ENCODE measurements at places on chromosomes 3 and 15. TPM values are rescaled to one million over a fixed set of nuclear protein-coding genes. Genes with fewer than 3 reads are reported as not detected.

- DNase-seq = no peak
These were observed 266.9 kb upstream of the SLCO3A1 start for GRCh38 chr15:91586560-91586959.

- no peak for DNase-seq
These were observed 13.0 kb downstream of the PHLDB2 start for GRCh38 chr3:111871809-111872623.

DNA sequence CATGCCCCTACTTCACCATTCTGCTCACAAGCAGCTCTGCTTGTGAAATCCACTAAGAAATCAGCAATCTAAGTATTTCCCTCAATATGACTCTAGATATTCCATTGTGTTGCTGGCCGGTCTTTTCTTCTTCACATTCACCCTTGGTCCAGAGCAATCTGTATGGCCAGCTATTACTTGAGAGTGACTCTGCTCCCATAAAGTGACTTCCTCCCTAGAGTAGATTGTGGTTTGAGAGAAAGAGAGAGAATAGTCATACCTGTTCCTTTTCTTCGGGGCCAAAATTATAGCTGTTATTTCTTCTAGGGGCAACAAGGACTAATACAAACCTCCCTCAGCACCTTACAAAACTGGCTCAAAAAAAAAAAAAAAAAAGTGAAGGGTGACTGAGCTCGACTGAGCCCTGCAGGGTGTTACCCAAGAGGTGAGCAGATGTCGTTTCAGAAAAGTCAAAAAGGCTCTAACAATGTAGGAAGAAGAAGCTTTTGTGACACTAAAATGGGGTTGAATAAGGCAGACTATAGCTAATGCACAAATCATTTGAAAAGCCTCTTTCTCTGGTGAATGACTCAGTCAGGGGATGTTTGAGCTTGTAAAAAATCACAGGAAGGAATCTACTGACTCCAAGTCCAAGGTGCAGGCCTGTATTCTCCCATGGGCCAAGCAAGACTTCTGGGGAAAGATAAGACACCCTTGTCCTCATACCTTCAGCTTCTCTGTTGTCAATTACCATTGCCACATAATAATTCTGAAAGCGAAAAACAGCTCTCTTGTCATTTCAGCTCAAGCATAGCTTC is 161.0 kb upstream of the SLC24A5 start:
- DNase-seq = no peak

ADCY5 gene
- 1.3 TPM for total RNA-seq

HTR3E gene
- total RNA-seq = not detected

DNA sequence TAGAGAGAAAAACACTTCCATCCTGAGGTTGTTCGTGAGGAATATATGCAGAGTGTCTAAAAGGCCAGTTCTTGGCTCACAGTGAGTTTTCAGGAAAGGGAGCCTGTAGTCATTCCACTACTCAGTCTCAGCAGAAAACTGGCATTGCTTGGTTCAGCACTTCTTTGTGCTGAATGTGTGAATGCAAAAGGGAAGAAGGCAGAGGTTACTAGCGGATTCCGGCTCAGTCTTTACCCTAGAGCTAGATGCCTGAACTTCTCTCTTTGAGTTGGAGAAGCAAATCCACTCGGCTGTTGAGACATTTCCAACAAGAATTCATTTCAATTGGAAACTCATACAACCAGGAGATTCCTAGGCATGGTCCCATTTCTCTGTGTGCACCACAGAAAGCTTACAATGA is 23.1 kb upstream of the FRMD4B start:
- peak; percentile 33 for DNase-seq

- no peak for DNase-seq
These were observed 9.5 kb downstream of the COPS2 start for GRCh38 chr15:49145651-49146609.

SCN5A gene
- total RNA-seq = 0.42 TPM

DNA sequence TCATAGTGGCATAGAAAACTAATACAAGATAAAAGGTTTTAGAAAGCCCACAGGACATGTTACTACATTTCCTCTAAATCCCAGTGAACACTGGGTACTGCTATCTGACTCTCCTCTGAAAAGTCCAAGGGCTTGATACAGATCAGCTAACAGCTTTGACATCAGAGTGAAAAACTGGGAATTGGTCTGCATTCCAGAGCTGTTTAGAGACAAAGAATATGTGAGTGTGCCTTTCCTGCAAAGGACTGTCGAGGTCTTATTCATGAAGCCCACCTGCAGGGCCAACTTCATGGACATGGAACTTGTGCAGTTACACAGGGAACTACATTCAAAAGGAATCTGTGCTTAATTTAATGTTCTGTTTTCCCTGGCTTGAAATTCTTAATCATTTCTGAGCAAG is 5.2 kb upstream of the TMCO5A start:
- DNase-seq = no peak

DNA sequence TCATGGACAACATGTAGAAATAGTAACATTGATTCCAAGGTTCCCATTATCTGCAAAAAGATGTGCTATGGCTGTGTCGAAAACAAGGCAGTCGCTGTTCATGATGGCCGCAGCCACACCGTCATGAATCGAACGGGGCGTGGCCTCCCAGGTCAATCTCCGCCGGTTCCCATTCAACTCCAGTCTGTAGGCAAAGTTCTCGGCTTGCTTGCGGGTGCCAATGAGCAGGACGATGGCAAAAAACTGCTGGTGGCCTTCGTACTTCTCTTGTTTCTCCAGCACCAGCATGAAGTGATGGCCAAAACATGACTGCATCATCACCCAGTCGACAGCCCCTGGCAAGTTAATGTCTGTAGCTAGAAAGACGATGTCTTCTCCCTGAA is 20.8 kb downstream of the SIAH2 start:
- DNase-seq = no peak

- no peak for DNase-seq
These were observed 30.1 kb downstream of the SUCNR1 start for GRCh38 chr3:151903501-151903991.

SH3BP5 gene
- 13.3 TPM for total RNA-seq

- peak; percentile 96 for DNase-seq
These were observed 100.0 kb upstream of the IGF1R start for GRCh38 chr15:98548139-98548971.

- no peak for DNase-seq
These were observed 29.7 kb downstream of the TCF12 start for GRCh38 chr15:56948000-56948763.

- no peak for DNase-seq
These were observed 82.4 kb downstream of the EBLN2 start for GRCh38 chr3:73143821-73144237.

GRCh38 chr3:67090474-67090873 is 92.4 kb downstream of the KBTBD8 start:
- no peak for DNase-seq

GRCh38 chr3:106068795-106069194 is 200.0 kb upstream of the CBLB start:
- DNase-seq = peak; percentile 33

KIF7 gene
- total RNA-seq = 1.5 TPM

DNA sequence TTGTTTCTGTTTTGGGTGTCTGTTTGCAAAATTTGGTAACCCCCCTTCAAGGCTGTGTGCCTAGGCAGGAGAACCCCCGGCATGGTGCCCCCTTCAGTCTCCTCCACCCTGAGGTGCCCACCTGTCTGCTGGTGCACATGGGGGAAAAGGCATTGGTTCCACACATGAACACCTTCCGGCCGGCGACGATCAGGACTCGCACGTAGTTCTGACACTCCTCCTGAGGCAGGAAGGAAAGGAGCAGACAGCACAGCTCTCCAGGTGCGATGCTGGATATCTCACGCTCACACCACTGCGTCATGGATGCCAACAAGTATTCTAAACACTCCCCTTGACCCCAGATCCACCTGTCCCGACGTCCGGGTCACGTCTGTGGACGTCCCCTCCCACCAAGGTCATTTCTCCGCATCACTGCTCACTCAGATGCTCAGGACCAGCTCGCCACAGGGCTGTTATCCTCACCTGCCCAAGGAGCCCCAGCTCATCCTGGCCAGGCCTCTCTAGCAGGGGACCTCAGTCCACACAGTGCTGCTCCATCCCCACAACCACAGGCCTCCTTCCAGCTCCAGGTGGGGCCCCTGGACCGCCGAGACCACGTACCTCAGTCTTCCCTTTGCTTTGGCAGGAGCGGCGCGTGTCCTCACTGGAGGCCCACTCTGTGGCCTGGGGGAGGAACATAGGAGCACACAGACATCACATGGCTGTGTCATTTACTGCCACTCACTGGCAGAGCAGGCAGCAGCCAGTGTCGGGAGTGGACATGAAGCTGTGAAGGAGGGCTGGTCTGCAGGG is 99.0 kb downstream of the SEMA5B start:
- no peak for DNase-seq

DNA sequence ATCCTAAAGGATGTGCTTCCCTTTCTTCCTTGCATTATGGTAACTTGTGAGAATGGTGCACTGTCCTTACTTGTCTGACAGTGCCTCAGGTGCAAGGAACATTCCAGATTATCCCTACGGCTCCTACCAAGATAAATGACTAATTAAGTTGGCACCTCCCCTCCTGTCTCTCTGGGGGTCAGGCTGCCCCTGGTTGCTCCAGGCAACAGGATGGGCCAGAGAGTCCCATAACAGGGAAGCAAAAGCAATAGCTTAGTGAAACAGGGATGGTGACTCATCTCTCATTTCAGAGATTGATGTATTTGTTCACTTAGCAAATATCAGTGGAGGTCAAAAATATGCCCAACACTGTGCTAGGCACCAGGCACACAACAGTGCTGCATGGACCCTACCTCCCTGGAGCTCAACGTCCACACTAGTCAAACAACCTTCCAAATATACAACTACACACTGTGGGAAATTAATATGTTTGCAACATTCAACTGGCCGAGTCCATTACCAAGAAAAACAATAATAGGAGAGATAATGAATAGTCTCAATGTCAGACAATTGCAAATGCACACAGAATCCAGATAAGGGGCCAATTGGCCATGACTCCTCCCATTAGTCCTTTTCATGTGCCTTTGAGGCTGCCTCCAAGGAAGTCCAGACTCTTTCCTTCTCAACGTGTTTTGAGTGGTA is 249.0 kb downstream of the TLE3 start:
- DNase-seq = no peak

DNA sequence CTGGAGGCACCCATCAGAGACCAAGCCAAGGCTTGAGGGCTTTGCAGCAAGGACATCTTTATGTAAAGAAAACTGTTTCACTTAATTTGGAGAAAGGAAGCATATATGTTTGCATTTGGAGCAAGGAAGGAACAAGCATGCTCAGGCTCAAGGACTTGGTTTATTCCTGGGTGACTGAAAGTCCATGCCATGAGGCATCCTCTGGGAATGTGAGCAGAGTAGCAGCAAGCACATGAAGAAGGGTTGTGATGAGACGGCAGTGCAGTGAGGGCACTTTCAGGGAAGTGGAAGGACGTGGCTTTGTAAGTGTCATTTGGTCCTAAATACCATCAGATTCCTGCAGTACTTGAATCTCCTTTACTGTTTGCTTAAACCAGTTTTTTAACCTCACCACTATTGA is 26.8 kb downstream of the POLG start:
- no peak for DNase-seq

EFCAB12 gene
- total RNA-seq = not detected

DNA sequence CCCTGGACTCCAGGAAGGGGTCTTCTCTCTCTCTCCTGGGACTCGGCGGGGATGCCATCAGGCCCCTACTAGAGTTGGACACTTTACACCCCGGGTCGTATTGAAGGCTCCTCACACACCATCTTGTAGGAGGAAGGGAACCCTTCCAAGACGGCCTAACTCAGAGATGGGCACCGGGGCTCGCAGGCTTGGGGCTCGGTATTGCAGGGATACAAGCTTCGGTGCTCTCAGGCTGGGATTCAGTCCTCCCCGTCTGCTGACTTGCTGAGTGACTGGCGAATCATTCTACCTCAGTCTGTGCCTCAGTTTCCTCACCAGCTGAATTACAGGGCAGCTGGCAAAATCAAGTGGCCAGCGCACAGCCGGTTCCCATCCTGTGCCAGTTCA is 419 bp upstream of the CALML4 start:
- no peak for DNase-seq

DNA sequence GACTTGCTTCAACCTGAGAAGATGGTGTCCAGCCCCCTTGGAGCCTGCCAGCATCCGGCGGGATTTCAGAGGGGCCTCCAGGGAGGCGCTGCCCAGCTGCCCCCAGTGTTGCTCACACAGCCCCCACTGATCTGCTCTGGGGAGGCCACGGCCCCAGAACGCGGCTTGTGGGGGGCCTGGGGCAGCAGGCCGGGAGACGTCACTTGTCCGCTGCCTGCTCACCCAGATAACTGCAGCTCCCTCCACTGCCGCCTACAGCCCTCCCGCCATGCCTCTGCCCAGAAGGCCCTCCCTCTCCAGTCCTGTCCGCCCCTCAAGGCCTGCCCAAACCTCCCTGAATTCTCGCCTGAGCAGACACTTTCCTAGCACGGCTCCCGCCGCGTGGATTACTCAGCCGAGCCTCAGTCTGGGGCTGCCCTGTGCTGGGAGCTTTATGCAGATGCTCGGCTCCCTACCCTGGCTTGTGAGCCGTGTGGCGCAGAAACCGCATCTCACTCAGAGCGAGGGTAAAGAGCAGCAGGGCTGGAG is 17.2 kb upstream of the ADIPOQ start:
- DNase-seq = peak; percentile 84

- no peak for DNase-seq
These were observed 3.6 kb upstream of the A4GNT start for GRCh38 chr3:138135833-138136194.

DNA sequence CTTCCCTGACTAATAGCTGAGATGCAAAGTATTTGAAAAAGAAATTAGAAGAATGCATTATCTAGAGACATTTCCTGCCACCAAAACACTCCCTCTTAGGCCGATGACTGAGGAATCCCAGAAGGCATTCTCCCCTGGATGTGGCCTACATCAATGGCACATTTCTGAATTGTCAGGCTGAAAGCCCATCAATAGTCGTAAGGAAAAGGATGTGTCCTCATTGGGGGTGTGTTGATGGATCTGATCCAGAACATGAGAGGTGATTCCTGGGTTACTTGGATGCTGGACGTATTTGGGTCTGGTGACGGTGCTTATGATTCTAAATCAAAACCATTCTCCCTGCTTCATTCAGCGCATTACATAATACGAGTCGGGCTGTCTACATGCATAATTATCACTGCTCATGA is 216.9 kb upstream of the CDIN1 start:
- no peak for DNase-seq

DNA sequence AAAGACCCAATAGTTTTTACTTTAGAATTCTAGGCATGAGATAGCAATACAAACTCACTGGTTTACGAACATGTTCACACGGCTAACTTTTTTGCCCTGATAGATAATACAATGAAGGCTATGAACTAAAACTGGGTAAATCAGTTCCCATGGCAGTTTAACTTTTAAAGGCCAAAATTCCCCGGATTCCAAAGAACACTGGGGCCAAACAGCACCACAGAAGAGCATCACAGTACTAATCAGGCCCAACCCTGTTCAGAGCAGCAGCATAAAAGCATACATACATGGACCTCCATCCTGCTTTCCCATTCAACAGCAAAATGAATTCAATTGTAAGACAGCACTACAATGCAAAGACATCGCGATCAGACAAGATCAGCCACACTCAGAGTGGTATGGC is 540.3 kb upstream of the CCDC54 start:
- DNase-seq = no peak

Measured in lower leg skin (tissue), 4 donors.